ENCODE measurements at places on chromosomes 12 and 14.

DNA sequence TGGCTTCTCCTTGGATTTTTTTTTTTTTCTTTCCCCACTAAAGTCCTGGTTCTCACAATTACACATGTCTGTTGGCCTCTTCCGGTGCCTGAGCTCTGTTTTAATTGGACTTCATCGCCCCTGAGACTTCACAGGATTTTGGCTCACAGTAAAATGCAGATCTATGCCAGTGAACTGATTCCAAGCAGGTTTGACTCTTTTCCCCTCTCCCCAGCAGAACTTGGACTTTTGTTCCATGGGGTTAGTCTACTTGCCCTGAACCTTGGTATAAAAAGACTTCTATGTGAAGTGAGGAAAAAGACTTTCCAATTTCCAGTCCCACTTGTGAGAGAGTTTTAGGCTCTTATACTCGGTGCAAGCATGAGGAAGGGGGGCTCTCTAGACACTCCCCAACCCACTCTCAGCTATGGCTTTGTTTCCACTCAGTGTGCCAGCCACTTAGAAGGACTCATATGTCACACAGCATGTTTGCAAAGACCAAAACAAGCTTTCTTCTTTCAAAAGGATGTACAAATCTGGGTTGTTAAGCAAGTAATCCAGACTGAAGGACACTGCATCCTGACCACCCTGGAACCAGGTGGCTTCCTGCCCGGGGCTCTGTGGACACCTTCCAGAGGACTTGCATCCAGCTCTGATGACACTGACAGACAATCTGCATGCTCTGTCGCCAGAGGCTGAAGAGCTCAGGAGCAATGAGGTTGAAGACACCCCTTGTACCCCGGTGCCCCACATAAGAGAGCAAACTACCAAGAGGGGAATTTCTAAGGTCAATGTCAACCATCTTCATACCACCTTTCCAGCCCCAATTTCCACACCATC is 221.9 kb upstream of the EGLN3 start:
- DNase-seq = no peak

GRCh38 chr12:3279415-3279780 is 202.2 kb downstream of the TSPAN9 start:
- DNase-seq = no peak

- DNase-seq = no peak
Observed at GRCh38 chr12:48037267-48037915, 33.1 kb upstream of the COL2A1 start.

DNA sequence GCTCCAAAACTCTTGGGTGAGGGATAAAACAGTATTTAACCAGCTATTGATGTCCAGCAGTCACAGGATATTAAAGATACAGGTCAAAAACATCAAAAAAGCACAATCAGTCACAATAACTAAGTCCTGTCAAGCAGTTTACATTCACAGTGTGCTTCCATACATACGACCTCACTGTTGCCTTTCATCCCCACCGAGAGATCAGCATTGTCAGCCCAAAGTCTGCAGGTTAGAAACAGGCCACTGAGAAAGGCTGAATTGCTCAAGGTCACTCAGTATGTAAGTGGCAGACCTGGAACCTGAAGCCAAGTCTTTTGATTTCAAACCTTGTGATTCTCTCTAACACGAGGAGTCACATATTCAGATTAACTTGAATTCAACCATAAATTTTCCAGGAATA is 124.9 kb downstream of the GXYLT1 start:
- no peak for DNase-seq

GRCh38 chr12:48750215-48750614 is 33.7 kb upstream of the CCNT1 start:
- DNase-seq = no peak

DNA sequence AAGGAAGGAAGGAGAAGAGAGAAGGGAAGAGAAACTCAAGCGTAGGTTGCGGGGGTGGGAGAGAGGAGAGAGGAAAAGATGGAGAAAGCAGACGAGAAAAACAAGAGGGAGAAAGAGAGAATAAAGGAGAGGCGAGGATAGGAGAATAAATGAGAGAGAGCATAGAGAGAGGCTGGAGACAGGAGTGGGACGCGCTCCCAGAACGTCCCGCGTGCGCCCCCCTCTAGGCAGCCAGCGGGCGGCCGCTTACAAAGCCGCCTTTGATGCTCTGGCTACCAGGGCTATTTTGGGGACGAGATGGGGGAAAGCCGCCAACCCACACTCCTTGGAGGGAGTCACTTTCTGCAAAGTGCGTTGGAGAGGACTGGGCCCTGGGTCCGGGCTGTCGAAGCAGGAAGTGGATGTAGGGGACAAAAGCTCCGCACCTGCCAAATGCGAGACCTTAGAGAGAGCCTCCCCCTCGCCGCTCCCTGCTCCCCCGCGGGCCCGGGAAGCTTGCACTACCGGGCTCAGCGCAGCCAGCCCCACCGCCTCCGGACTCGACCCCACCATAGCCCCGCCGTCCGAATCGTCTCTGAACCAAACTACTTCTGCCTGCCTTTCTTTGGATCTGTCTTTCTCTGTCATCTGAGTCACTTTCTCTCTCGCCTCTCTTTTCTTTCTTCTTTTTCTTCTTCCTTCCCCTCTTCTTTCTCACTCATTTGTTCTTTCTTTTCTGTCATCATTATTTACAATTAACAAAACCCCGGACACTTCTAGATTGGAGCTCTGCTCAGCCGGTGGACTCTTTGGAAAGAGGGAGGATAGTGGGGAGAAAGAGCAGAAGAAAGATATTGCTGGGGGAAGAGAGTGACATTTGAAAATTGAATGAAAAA is 8.0 kb downstream of the ASCL1 start:
- DNase-seq = no peak

DNA sequence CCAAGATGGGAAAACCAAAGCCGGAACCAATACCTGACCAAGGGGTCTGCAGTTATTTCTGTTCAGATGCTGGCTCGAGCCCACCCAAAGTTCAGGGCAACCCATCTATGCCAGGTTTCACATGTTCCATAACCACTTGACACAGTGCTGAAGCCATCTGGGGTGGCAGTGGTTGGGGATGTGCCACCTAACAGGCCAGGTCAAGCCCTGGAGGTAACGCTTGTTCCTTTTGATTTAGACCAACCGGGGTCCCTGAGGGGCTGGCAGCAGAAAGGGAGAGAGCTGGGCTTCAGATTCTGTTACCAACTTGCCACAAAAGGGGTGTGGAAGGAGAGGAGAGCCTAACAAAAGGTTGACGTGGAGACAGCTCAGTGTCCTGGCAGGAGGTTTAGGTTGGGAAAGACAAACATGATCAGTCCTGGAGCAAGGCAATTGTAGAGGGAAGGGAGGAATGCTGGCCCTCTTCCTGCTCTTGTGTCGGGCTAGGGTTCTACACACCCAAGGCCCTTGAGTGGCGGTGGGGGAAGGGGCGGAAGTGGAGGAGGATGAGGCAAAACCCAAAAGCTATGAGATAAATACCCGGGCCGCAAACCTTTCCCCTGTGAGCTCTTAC is 31.9 kb downstream of the CACNA2D4 start:
- no peak for DNase-seq

DNA sequence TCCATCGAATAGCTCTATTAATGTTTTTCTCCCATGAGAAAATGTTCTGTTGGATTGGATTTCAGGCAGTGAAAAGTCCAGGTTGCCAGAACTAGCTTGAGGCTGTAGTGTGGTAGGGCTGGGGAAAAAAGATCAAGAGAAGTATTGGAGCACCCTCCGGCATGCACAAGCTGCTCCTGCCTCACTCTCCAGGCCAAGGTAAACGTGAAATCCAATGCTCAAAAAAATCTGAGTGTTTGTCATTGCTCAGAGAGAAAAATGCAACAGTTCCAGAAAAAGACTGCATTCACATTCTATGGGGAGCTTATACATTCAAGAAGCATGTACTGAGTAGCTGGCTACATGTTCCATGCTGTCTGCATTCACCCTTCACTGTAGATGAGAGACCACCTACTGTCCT is 680.9 kb upstream of the TBX3 start:
- DNase-seq = no peak

DNA sequence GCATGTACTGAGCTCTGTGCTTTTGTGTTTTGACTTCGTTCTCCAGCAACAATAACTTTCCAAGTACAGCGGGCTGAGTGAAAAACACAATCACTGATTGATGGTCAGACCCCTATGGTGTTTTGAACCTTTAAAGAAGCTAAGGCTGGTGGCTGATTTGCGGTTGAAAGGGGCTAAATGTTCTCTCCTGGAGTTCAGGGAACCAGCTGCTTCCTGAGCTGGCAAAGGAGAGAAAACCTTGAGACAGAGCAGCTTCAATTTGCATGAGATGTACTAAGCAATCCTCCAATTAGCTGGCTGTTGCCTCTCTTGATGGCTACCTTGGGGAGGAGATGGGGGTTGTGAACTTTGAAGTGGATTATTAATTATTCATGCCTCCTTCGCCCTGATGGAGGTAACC is 546.7 kb upstream of the SEL1L start:
- no peak for DNase-seq

GRCh38 chr12:7555752-7556151 is 52.2 kb upstream of the CD163 start:
- no peak for DNase-seq

GRCh38 chr12:122891661-122892525 is 4.0 kb downstream of the VPS37B start:
- no peak for DNase-seq

DNA sequence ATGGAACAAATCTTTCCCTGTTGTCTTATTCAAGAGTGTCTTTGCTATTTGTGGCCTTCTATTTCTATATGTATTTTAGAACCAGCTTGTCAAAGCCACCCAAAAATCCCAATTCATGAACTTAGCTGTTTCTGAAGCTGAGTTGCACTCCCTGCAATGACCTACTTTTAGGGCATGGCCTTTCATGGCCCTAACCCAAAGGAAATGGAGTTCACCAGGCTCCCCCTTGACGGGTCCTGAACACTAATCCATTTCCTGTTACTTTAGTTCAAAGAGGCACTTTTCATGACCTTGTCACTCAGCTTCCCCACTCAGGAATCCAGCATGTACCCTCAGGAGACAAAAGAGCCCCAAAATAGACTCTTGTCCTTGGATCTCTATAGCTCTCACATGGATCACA is 7.6 kb downstream of the TMED8 start:
- DNase-seq = no peak

GRCh38 chr12:2643576-2644135 is 151.1 kb upstream of the FKBP4 start:
- DNase-seq = no peak

DNA sequence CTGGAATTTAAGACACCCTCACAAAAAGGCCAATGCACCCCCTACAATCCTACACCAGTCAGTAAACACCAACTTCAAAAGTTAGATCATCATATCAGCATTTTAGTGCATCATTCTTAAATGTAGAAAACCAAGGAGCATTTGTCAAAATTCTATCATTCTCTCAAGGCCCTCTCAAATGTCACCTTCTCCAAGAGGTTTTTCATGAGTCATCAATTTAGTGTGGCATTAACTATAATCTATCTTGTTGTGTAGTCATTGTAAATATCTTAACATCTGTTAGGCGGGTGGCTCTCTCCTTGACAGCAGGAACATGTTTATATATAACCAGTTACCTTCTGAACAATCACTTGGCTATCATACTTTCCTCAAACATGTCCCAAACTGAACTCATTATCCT is 62.1 kb upstream of the G2E3 start:
- DNase-seq = no peak

DNA sequence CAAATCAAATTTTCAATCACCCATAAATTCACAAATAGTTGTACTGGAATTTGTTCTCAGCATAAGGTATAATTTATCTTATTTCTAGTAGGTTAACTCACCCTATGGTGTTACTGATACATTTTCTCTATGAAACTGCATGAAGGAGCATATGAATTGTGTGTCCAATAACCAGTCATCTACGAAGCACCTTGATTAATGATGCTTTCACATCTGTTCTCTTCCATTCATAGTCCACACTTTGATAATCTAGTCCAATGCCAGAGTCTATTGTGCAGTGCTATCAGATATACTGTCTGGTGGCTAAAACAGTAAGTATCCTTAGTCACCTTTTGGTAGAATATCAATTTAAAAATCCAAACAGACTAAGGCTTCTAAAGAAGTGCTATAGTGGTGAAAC is 876.0 kb downstream of the RPS29 start:
- no peak for DNase-seq

- DNase-seq = no peak
Observed at GRCh38 chr14:37650356-37651037, 55.1 kb downstream of the TTC6 start.

DNA sequence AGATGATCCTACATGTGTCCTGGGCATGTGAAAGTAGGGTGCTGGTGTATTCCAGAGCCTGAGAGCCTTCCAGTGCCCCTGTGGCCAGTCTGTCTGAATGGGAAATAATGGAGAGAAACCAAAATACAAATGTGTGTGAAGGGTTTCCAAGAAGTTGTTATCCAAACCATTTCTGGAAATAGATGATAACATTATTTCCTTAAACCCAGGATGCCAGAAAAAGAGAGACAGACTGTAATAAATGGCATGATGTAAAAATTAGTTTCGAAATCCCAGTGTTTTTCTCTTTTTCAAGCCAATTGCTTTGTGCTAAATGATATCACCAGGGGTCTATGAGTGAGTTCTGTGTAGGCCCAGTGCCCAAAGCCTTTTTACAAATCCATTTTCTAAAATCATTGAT is 175.3 kb downstream of the PHLDA1 start:
- no peak for DNase-seq

DNA sequence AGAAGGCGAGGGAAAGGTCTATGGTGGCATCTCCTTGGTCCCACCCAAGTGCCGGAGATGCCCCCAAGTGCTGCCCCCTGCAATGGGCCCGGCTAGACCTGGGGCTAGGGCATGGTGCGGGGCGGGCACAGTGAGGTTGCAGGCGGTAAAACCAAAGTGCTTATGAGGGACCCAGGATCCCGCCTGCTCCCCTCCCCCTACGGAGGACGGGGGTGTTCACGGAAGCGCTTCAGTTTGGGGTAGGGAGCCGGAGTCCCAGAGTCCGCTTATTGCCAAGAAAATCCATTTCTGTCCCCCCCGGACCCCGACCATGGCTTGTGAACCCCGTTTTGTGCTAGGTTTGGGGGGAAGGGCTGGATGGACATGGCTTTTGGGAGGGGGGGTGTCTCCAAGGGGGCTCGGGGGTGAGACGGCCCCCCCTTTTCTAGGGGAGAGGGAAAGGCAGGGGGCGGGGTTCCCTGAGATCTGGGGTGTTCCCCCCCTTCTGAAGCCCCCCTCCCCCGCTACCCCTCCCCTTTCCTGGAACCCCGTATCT is 5.4 kb upstream of the GPR84 start:
- DNase-seq = no peak

DNA sequence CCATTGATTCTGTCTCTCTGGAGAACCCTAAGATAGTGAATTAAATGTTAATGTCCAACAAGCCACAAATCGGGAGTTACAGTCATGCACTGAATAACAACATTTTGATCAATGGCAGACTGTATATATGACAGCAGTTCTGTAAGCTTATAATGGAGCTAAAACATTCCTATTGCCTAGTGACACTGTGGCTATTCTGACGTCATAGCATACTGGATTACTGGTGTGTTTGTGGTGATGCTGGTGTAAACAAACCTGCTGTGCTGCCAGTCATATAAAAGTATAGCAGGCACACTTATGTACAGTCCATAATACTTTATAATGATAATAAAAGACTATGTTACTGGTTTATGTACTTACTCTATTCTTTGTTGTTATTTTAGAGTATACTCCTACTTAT is 56.7 kb upstream of the BICD1 start:
- no peak for DNase-seq

All from stimulated activated CD8-positive, alpha-beta memory T cell treated with anti-CD3 and anti-CD28 coated beads, Interleukin-2, amount 100 ng/mL, for 48 hours (primary cell).